Skeletal muscle cell (primary cell): ENCODE measurements at places on chromosomes 7 and 10.
A peak's percentile ranks its signal among the peaks of the same experiment; 100 is the strongest.

DNA sequence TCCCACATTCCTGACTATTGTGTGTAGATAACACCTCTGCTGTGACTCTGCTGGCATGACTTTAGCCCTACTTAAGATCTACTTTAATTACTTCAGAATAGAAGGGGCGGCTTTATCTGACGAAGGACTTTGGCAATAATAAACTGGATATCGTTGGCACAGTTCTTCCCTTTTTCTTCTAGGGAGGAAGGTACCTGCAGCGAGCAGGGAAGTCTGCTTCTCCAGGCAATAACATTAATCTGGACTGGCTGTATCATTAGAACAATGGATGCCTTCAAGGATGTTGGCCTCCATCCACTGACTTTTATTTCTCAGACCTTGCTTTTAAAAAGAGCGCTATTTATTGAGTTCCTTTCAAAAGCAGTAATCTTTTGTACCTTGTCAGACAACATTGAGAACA, 172.6 kb upstream of the THSD7A start:
- no peak for DNase-seq

- DNase-seq = no peak
Measured at GRCh38 chr7:121797657-121798452, 75.1 kb upstream of the PTPRZ1 start.

DNA sequence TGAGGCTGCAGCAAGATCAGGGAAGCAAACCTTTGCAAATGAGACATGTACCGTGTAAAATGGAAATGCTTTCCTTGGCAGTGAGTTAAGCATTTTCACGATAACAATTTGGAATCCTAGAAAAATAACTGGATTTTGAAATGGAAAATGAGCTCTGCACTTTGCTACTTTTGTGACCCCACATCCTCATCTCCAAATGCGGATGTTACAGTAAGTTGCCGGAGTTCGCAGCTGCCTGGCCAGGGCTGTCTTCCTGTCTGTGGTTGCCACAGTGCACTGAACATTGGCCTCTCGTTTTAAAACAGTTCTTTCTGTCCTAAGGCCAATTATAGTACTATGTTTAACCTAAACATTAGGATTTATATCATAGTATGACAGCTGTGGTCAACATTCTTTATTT, 136.2 kb upstream of the FZD8 start:
- DNase-seq = no peak

- no peak for DNase-seq
Measured at GRCh38 chr10:128713471-128713870, 587.2 kb upstream of the MKI67 start.

GRCh38 chr10:69281507-69282413, 3.5 kb downstream of the HK1 start:
- DNase-seq = no peak

DNA sequence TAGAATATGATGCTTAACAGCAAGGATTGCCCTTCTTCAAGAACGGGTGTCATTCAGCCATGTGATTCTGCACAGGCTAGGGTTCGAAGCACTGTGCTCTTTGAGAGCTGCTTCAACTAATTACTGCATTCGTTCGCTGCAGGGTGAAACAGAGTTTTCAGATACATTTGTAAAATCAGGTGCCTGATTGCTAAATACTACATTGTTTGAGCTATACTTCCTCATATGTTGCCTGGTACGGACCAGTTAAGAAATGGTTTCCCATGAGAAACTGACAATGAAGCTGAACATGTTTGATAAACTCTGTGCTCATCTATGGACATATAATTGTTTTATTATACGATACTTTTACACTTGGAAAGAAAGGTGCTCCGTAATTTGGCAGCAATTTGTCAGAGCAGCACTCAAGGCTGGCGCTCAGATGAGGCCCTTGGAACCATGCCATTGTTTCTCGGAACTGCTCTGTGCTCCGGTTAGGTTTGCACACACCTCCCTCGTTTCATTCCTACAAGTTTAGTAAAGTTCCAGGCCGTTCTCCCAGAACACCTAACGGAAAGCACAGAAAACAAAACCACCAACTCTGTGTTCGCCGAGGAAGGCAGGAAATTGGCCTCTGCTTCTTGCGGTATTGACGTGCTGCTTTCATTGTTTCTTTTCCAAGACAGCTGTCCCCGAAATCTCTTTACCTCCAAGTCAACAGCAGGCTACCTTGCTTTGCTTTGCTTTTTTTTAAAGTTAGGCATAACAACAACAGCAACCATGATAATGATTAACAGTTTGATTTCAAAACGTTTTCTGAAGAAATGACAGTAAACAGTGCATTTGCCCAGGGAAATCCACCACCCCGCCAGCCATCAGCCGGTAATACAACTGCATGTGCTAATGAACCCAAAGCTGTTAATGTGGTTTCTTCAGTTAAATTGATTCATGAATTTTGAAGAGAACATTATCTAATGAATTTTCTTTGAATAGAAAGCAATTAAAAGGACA, 206.9 kb downstream of the EBF3 start:
- DNase-seq = no peak

GRCh38 chr7:136869001-136869961, 829 bp downstream of the CHRM2 start:
- no peak for DNase-seq

- no peak for DNase-seq
Measured at GRCh38 chr7:69677881-69678493, 79.7 kb downstream of the AUTS2 start.

- peak; percentile 36 for DNase-seq
Measured at GRCh38 chr7:107643407-107643806, 17.2 kb upstream of the SLC26A4 start.

GRCh38 chr10:111511751-111512150, 434.9 kb downstream of the ADRA2A start:
- no peak for DNase-seq

DNA sequence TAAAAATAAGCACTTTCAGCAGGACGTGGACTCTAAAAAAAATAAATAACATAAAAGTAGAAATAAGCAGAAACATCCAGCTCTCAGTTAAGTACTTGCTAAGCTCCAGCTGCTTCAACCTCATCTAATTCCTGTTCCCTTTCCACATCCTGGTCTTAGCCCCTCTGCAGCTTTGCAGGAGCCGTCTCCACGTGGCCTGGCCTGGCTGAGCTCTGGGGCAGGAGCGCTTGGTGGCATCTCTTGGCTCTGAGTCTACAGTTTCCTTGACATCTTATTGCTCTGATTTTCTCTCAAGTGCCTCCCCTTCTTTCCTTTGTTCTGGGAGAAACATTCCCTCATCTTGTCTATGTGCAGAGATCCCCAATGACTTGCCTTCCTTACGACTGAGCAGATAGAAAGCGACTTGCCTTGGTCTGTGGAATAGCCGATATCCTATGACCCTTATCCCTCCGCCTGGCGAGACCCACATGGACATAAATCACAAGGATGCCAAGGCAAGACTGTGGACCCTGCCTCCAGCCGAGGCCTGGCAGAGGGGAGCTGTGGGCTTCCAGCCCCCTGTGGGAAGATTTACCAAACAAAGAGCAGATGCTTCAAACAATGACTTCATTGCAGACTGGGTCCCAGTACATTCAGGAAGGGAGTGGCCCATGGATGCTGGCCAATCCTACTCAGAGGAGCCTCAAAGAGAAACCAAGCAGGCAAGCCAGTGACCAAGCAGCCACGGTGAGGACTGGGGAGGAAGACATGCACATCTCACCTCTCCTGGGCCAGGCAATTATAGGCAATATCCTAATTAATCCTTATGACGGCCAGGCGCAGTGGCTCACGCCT, 61.9 kb downstream of the SPOCK2 start:
- no peak for DNase-seq

DNA sequence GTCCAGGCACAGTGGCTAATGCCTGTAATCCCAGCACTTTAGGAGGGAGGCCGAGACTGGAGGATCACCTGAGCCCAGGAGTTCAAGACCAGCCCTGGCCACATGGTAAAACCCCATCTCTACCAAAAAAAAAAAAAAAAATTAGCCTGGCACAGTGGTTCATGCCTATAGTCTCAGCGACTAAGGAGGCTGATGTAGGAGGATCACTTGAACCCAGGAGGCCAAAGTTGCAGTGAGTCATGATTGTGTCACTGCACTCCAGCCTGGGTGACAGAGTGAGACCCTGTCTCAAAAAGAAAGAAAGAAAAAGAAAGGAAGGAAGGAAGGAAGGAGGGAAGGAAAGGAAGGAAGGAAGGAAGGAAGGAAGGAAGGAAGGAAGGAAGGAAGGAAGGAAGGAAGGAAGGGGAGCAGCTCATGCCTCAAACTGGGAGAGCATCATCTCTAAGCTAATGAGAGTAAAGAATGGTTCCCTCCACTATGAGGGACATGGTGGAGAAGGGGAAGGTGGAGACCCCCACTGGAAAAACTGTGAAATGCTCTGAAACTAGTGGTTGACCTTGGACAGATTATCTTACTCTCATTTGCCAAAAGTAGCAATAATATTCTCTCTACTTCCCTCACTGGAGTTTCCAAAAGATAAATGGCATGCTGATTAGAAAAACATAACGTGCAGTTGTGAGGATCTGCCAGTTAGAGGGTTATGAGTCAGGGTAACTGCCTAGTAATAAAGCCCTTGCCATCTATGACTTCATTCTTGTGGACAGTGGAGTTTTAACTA, 16.8 kb downstream of the GIMAP5 start:
- DNase-seq = peak; percentile 32

DNA sequence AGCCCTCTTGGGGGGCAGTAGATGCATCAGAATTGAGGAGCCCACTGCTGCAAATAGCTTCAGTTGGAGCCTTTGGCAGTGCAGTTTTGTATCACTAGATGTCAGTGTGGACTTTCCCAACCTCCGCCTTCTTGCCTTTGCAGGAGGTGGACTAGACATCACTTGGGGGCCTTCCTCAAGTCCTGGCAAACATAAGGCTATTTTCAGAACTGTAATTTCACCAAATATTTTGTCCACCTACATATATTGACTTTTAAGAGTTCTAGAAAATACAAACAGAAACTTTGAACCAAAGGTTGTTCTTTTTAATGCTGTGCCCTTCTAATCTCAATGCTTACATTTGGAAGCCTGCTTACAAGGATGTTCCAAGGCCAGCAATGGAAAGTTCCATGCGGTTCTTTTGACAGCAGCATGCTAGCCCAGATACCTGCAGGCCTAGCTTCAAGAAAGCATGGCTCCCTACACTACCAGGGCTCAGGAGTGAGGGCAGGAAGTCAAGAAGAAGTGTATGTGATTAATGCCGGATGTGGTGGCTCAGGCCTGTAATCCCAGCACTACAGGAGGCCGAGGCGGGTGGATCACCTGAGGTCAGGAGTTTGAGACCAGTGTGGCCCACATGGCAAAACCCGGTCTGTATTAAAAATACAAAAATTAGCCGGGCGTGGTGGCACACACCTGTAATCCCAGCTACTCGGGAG, 8.0 kb upstream of the ZNRF2 start:
- DNase-seq = no peak

- DNase-seq = no peak
Measured at GRCh38 chr10:55233505-55233904, 432.5 kb upstream of the PCDH15 start.

GRCh38 chr7:101470668-101471487, 108.2 kb downstream of the COL26A1 start:
- no peak for DNase-seq

- peak; percentile 1 for DNase-seq
Measured at GRCh38 chr10:90642136-90642535, 215.7 kb downstream of the HTR7 start.

GRCh38 chr10:8183241-8183704, 128.8 kb downstream of the GATA3 start:
- no peak for DNase-seq

- no peak for DNase-seq
Measured at GRCh38 chr7:26091933-26092332, 60.1 kb upstream of the NFE2L3 start.

DNA sequence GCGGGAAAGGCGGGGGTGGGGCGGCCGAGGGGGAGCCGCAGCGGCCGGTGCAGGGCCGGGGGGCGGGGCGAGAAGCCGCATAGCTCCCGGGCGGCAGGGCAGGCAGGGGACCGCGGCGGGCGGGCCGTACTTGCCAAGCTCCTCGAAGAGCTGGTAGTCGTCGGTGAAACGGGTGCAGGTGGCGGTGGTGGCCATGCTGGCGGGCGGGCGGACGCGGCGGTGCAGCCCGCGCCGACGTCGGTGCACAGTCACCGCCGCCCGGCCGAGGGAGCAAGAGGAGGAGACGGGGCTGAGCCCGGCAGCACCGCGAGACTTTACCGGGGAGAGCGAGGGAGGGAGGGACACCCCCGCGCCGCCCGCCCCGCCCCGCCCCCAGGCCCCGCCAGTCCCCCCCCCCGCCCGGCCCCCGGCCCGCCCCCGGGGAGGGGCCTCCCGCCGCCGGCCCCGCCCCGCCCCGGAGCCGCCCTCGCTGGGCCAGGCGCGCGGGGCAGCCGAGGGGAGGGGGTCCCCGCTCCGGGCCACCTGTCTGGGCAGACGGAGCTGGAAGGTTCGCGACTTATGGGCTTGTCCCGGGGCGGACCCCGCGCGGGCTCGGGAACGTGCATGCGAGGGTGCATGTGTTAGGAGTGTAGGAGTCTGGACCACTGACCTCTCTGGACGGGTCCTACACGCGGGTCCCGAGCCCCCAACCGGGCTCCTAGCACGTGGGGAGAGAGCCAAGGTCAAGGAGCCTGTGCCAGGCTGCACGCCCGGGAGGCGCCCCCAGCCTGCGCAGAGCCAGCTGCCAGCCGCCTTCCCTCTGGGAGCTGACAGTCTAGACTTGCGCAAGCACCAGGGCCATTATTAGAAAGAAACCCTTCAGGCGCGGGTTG, at the start of gene CAMK2G:
TSS of gene CAMK2G (minus strand) at position 289 of the 872 bp plus-strand sequence. CDS start at position 195, 94 bp downstream.
- DNase-seq = peak; percentile 45

DNA sequence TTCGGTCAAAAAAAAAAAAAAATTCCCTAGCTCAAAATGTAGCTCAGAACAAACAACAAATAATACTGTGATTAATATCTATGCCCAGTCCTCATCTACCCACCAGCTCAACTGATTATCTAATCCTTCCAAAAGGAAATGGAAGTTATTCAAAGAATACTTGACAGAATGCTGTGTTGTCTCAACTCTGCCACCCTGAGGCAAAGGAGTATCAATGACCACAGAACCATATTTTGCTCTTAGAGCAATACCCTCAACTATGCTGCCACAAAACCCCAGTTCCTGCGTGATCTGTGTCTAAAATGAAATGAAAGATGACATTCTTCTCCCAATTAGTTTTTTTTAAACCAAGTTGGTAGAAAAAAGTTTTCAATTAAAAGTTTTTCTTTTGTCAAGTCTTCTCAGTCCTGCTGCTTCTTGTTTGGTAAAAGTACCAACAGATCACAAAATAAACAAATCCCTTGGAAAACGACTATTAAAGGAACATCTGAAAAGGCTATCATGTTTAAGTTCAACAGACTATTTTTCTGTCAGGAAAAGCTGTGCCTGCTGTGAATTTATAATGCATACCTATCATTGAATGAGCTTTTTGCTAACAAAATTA, 21.6 kb downstream of the RBM28 start:
- DNase-seq = no peak

- peak; percentile 27 for DNase-seq
Measured at GRCh38 chr10:114648368-114648767, 9.7 kb downstream of the ABLIM1 start.

DNA sequence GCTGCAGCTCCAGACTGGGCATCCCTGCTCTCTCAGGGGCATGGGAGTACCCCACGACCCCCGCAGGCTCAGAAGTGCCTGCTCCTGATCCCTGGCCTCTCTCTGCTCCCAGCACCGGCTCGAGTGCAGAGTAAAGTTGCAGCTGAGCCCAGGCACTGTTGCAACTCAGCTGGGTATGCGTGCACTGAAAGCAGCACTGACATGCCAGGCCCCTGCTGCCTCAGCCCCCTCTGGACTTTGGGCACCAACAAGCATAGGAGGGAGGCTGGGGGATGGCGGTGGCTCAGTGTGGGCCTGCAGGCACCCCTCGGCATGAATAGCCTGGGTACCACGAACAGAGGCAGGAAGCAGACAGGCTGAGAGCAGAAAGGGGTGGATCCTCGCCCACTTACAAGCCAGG, 295.3 kb downstream of the GRM8 start:
- no peak for DNase-seq

GRCh38 chr7:81468526-81468925, 301.3 kb downstream of the HGF start:
- no peak for DNase-seq

GRCh38 chr7:151240536-151240935, 8.0 kb downstream of the SMARCD3 start:
- DNase-seq = no peak
